ENCODE measurements at places on chromosomes 7 and 10. TPM values are rescaled to one million over a fixed set of nuclear protein-coding genes. Genes with fewer than 3 reads are reported as not detected.

Gene KAZALD1
- total RNA-seq: 0.17 TPM

DNA sequence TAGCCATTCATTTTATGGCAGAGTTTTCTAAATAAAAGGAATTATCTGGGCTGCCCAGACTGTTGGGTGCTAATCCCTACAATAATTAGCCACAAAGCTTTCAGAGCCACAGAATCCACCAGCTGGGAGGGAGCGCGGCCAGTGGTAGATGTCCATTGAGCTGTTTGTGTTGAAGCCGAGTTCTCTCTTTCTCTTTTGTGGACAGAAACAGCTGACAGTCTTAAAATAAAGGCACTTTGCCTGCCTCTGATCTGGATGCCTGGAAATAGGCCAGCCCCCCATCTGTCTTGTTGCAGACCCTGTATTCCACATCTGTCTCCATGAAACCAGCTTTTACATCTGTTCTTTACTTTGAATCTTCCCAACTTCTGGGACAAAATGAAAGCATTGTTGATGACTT is 66.1 kb downstream of the MTPN start:
- no peak for DNase-seq

GRCh38 chr7:110760341-110760740 is 330.6 kb upstream of the LRRN3 start:
- no peak for DNase-seq

DNA sequence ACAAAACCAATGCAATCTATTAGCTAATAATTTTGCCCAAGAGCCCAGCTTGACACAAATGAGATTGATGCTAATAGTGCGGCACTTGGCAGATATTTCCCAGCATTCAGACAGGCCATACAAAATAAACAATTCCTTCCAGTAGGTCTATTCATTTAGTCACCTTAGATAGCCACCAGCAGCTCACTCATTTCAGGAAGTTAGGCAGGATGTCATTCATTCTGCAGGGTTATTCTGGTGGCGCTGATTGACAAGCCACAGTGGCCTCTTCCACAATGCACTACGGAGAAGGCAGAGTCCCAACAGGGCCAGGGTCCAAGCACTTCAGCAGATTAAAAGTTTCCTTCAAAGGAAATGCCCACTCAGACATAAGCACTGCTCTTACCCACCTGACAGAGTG is 55.8 kb downstream of the PIK3AP1 start:
- no peak for DNase-seq

Data from dermis blood vessel endothelial cell (primary cell).